ENCODE measurements at places on chromosomes 13 and 19.
A peak's percentile ranks its signal among the peaks of the same experiment; 100 is the strongest.

DNA sequence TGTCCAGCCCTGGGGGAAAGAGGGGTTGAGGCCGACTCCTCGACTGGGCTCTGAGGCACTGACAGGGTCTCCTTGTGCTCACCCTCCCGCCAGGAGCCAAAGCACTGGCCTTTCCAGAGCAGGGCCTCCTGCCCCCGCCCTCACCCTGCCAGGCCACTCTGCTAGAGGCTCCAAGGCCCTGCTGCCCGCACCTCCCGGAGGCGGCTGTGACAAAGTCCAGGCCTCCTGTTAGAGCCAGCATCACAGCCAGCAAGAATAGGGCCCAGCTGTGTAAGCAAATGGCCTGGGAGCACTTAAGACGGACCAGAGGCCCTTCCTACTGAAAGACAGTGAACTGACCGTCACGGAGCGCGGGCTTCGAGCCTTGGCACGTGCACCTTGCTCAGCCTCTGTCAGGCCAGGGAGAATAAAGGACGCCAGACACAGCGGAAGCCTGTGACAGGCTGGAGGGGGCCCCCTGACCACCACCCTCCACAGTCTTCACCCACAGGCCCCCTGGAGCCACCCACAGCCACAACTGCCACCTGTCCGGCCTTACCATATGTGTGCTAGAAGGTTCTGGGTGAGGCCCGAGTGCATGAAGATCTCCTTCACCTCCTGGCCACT, 50.9 kb downstream of the EPS15L1 start:
- DNase-seq, result peak; percentile 3

DNA sequence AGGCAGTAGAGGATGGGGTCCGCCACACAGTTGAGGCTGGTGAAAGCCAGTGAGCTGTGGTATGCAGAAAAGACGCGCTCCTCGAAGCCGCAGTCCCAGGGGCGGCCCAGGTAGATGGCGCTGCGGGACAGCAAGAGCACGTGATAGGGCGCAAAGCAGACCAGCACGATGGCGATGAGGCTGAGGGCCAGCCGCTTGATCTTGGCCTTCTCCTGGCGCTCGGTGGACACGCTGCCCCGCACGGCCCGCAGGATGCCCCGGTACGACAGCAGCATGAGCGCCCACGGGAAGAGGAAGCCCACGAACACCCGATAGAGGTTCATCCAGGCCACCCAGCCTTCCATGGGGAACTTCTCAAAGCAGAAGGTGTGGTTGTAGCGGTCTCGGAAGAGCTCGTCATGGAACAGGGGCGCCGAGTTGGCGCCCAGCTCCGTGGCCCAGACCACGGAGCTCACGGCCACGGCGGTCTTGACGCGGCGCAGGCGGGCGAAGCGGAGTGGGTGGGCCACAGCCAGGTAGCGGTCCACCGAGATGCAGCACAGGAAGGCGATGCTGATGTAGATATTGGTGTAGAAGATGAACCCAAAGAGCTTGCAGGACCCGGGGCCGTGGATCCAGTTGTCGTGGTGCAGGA, 6.5 kb upstream of the OPA3 start:
- peak; percentile 77 for DNase-seq

DNA sequence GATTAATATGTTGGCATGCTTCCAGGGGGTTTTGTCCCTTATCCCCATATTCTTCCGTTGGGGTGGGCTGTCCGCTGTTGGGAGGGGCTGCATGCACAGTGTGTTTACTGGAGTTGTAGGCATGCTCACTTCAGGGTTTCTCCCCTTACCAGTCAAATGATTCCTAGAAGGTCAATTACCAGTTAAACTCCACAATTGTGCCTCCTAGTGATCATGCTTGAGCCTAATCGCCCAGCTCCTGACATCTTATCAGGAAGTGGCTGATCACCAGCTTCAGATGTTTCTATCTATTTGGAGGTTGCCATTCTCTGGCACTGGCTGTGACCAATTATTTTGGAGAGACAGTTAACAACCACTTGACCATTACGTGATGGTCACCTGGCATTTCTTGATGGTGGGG, 1090.0 kb downstream of the SLITRK5 start:
- DNase-seq, result peak; percentile 46

DNA sequence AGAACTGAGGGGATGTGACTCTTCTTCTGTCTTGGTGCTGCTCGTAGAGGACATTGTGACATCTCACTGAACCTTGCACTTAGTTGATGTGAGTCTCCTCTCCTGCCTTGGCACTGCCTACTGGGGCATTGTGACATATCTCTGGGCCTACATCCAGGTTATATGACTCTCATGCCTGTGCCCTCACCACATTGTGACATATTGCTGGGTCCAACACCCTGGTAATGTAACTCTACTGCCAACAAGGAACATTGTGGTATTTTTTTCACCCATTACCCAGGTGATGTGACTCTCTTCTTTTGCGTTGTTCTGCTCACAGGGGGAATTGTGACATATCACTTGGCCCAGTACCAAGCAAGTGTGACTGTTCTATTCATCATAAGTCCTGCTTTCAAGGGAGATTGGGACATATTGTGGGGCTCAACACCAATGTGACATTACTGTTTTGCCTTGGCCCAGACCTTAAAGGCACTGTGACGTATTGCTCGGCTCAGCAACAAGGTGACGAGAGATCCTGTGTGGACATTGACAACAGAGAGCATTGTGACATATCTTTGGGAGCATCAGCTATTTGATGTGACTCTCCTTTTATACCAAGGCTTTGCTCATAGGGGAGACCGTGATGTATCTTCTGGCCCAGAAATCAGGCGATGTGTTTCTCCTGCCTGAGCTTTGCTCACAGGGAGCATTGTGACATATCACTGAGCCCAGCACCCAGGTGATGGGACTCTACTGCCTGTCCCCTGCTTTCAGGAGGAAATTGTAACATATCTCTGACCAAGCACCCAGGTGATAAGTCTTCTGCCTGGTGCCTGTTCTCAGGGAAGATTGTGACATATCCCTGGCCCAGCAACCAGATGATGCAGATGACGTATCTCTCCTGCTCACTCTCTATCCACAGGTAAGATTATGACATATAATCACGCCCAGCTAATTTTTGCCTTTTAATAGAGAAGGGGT, 12.2 kb upstream of the ZNF429 start:
- no peak for DNase-seq

DNA sequence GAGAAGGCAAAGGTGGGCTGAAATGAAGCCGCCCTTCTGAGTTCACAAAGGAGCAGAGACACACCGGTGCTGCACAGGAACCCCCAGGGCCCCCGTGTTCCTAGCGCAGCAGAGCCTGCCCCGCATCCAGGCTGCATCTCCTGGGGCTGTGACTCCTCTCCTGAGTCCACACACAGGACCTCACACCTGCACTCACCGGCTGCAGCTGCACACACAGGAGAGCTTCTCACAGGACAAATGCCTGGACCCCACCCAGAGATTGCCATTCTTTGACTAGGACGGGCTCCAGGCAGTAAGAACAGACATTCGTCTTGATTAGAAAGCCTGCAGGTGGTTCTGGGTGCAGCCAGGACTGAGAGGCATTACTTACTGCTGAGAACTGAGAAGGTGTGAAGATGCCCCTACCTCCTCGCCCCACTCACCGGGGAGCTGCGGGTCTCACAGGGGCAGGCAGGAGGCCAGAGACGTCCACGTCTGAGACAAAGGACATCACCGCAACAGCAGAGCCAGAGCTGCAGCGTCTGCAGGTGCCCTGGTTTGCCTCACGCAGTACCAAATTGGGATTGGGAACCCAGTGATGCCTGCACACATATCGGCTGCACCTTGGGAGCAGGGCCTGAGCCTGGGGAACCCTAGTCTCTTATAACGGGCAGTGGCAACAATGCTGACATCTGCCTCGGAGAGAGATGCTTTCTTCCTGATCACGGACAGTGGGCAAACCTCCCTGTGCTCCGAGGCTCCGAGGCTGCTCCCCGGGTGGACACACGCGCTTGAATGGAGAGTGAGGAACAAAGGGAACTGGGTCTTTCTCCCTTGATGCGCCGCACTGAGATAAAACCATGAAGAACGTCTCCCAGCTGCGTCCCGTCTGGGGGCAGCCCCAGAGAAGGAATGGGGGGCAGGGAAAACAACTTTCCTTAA, 50.4 kb downstream of the RASA3 start:
- DNase-seq, result no peak

GRCh38 chr13:104831831-104832230, 1703.6 kb downstream of the EFNB2 start:
- DNase-seq, result peak; percentile 25

Measured in mesendoderm (in vitro differentiated cells).